ENCODE measurements at places on chromosomes 11 and 22. TPM values are rescaled to one million over a fixed set of nuclear protein-coding genes. Genes with fewer than 3 reads are reported as not detected.

The LINC01488 gene
- not detected for total RNA-seq

DNA sequence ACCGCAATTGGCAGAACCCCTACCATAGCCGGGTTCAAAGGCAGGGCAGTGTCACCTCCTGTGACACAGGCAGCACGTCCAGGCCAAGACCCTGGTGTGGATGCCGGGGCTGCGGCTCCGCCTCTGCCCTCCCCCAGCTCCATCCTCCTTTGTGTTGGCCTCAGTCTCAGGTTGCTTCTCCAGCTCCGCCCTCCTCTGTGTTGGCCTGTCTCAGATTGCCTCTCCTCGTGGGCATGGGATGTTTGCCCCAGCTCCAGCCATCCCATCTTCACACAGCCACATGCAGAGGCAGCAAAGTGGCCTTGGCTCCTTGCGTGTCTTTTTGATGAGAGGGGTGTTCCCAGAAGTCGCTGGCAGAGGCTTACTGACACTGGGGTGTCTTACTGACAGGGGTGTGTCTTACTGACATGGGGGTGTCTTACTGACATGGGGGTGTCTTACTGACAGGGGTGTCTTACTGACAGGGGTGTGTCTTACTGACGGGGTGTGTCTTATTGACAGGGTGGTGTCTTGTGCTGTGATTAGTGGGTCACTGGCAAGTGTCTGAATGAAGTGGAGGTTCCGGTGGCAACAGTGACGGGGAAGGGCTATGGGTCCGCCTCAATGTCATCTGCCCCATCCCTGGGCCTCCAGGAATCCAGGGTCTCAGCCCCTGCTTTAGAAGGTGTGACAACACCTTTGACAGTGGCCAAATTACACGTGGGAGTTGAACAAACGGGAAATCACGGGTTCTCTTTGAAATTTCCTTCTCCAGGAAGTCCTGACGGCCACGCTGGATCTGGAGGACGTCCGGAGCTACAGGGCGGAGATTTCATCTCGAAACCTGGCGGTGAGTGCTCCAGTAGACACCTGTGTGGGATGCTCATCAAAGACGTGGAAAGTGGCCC, 24.9 kb downstream of the NADSYN1 start:
- H3K4me1 ChIP-seq = peaks cover 3% of the 10 kb centered on the region
- H3K27ac ChIP-seq = no peak overlapping the region
- H3K36me3 ChIP-seq = peaks cover 16% of the 10 kb centered on the region
- no peak for DNase-seq
- H3K27me3 ChIP-seq = no peaks in the 10 kb centered on the region

GRCh38 chr22:33361581-33361980, 303.4 kb upstream of the SYN3 start:
- H3K4me3 ChIP-seq = no peak overlapping the region
- H3K27ac ChIP-seq = no peak overlapping the region
- no peaks in the 10 kb centered on the region for H3K27me3 ChIP-seq
- H3K4me1 ChIP-seq = peaks cover 5% of the 10 kb centered on the region
- no peak for DNase-seq

The CRYBB2 gene
- not detected for total RNA-seq

DNA sequence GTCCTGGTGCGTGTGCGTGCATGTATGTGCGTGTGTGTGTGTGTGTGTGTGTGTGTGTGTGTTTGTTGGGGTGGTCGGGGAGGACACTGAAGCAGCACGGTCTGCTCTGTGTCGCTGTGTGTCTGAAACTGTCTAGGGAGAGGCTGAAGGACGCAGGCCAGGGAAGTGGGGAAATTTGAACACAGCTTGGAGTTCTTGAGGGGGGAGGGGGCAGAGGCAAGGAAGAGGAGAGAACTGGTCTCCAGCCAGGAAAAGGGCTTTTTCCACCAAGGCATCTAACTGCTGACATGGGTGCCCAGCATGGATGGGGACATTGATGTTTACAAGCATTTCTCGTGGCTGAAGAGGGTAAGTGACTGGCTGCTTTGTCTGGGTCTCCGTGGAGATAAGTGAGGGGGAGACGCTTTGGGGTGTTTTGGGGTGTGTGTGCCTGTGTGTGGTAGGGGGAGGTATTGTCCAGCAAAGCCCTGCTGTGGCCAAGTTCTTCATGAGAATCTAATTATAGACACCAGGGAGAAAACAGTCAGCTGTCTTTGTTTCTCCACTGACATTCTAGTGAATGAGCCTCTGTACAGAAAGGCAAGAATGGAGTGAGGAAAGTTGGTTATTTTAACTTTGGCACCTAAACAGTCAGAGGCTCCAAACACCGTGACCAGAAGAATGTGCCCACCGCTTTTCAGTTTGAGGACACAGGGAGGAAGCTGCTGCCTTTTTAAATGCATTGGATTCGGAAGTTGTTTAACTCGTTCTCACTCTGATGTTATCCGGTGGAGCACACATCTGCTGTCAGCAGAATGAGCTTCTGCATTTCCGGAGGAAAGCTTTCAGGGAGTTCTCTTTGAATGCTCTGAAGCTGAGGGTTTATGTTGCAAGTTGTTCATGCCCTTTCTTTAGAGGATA, 63.7 kb downstream of the PPFIBP2 start:
- DNase-seq = no peak
- peak overlapping the region; percentile 47 for H3K4me3 ChIP-seq
- peaks cover 17% of the 10 kb centered on the region for H3K4me1 ChIP-seq
- H3K27me3 ChIP-seq = peaks cover 2% of the 10 kb centered on the region
- peak overlapping the region; percentile 56 for H3K27ac ChIP-seq
- H3K36me3 ChIP-seq = no peaks in the 10 kb centered on the region

DNA sequence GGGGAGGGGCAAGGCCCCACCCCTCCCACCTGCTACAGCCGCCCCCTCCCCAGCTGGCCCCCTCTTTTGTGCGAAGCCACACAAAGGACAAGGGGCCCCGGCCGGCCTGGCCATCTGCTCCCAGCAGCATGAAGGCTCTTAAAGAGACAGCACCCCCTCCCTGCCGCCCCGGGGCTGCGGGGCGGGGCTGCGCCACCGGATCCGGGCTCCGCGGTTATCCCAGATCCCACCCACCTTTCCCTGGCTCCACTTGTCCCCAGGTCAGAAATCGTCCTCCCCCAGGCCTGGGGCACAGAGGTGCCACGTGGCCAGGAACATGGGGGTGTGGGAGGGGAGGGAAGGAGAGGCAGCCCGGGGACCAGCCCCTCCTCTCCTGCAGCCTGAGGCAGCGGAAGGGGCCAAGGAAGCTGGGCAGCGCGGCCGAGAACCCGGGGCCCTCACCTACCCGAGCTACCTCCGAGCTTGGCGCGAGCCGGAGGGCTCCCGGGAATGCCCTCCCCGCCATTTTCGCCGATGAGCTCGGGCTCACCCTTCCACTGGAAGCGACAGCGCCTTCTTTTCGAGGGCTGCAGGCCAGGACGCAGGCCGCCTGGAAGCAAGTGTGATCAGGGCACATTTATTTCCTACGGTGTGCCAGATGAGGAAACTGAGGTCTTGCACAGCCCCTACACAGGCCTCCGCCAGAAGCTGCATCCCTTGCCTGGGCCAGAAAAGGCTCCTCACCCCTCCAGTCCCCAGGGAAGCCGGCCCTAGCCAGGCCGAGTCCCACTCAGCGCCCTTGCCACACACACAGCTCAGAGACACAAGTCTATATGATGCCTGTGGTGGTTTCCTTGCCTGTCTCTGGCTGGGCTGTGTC, 2.5 kb upstream of the RCOR2 start:
- peak overlapping the region; percentile 100 for H3K27ac ChIP-seq
- peak overlapping the region; percentile 93 for H3K4me3 ChIP-seq
- H3K4me1 ChIP-seq = peaks cover 10% of the 10 kb centered on the region
- peak; percentile 87 for DNase-seq
- peaks cover 17% of the 10 kb centered on the region for H3K27me3 ChIP-seq

GRCh38 chr11:125215976-125216375, 51.4 kb downstream of the PKNOX2 start:
- peaks cover 19% of the 10 kb centered on the region for H3K4me1 ChIP-seq
- H3K27me3 ChIP-seq = peaks cover 6% of the 10 kb centered on the region
- H3K27ac ChIP-seq = no peak overlapping the region
- H3K36me3 ChIP-seq = peaks cover 4% of the 10 kb centered on the region

- no peaks in the 10 kb centered on the region for H3K27me3 ChIP-seq
- H3K4me3 ChIP-seq = peak overlapping the region; percentile 77
- H3K36me3 ChIP-seq = no peaks in the 10 kb centered on the region
Measured at GRCh38 chr11:58927393-58928106, 11.7 kb upstream of the GLYATL1 start.

DNA sequence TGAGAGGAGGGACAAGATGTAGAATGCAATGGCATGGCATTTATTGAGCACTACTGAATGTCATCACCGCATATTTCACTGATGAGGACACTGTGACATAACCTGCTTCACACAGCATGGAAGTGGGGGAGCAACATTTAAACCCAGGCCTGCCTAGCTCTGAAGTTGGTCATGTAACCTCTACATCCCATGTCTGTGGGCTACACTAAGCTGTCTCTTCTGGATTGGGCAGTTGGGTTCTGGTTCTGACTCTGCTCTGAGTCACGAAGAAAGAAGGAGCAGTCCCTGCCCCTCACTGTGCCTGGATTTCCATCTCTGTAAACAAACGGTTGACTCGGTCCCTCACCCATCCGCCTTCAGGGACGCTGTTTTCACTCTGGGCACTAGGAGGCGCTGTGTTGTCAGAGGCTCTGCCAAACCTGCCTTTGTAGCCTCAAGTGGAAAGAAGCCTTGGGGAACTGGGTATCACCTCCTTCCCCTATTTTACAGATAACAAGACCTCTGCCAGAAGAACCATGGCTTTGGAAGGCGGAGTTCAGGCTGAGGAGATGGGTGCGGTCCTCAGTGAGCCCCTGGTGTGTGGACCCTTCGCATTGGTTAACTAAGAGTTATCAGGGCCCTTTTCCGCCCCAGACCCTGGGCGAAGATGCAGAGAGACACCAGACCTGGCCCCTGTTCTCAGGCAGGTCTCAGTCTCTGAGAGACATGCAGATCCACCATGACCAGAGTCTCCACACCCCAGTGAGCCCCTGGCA, 12.7 kb upstream of the ARHGEF17 start:
- DNase-seq = peak; percentile 90
- H3K36me3 ChIP-seq = no peaks in the 10 kb centered on the region
- H3K4me3 ChIP-seq = no peak overlapping the region
- H3K27me3 ChIP-seq = peaks cover 9% of the 10 kb centered on the region
- H3K4me1 ChIP-seq = no peaks in the 10 kb centered on the region
- no peak overlapping the region for H3K27ac ChIP-seq

The OR51B4 gene
- total RNA-seq = not detected

The RIC8A gene
- 95.5 TPM for total RNA-seq

DNA sequence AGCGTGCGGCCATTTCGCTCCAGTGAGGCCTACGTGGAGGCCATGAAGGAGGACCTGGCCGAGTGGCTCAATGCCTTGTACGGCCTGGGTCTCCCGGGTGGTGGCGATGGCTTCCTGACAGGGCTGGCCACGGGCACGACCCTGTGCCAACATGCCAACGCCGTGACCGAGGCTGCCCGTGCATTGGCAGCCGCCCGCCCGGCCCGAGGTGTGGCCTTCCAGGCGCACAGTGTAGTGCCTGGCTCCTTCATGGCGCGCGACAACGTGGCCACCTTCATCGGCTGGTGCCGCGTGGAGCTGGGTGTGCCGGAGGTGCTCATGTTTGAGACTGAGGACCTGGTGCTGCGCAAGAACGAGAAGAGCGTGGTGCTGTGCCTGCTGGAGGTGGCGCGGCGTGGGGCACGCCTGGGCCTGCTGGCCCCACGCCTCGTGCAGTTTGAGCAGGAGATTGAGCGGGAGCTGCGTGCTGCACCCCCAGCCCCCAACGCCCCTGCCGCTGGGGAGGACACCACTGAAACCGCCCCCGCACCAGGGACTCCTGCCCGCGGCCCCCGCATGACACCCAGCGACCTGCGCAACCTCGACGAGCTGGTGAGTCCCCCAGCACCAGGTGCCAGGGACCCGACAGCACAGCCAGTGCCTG, 1.8 kb downstream of the GAS2L1 start:
- H3K4me3 ChIP-seq = no peak overlapping the region
- H3K36me3 ChIP-seq = no peaks in the 10 kb centered on the region
- H3K27me3 ChIP-seq = peaks cover 6% of the 10 kb centered on the region
- peaks cover 2% of the 10 kb centered on the region for H3K4me1 ChIP-seq
- no peak overlapping the region for H3K27ac ChIP-seq
- no peak for DNase-seq

The DDX25 gene
- 11.3 TPM for total RNA-seq

DNA sequence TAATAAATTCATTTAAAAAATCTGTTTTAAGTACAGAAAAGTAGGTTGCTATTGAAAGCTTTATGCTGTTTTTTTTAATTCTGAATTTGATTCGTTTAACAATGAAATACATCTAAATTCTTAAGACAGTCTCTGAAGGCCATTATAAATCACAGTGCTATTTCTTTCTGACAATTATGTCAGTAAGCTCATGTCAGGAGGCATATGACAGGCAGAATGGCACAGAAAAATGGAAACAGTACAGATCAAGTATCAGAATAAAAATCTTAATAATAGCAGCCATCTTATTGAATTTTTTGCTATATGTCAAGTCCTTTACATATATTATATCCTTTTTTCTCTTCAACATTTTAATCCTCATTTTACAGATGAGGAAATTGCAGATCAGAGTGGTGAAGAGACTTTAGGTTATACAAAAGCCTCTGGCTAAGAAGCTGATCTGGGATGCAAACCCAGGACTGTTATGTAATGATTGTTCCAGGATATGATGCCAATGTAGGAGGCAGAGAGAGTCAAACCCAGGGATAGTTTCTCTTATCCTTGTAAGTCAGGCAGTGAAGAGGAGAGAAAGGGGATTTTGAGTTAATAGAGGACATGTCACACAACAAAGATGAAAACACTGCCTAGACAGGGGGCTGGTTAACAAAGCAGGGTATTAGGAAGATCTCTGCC, 283.1 kb upstream of the CCDC90B start:
- DNase-seq = no peak
- no peaks in the 10 kb centered on the region for H3K27me3 ChIP-seq
- H3K36me3 ChIP-seq = no peaks in the 10 kb centered on the region
- no peak overlapping the region for H3K4me3 ChIP-seq
- no peak overlapping the region for H3K27ac ChIP-seq

DNA sequence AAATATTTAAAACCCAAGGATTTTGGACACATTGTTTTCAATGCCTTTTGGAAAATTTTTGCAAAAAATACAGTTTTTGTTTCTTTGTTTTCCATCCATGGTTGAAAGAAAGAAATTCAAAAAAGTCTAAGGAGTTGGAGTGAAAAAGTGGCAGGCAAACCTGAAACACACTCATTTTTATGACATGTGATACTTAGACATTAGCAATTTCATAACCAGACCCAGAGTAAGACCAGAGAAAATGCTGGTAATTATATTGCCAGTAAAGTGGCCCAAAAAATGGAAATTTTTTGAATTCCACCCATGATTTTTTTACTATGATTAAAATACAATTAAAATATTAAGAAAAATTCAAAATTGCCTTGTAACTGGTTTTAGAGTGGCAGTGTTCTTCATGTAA, 128.2 kb downstream of the SLC17A6 start:
- no peaks in the 10 kb centered on the region for H3K36me3 ChIP-seq
- no peak overlapping the region for H3K27ac ChIP-seq
- H3K27me3 ChIP-seq = peaks cover 6% of the 10 kb centered on the region
- DNase-seq = no peak
- peaks cover 34% of the 10 kb centered on the region for H3K4me1 ChIP-seq

GRCh38 chr11:17173332-17173731, 34.5 kb downstream of the PIK3C2A start:
- H3K27ac ChIP-seq = no peak overlapping the region
- DNase-seq = no peak
- H3K4me1 ChIP-seq = no peaks in the 10 kb centered on the region
